Transverse colon (tissue), 4 donors: ENCODE measurements at places on chromosomes 1 and 21. TPM values are rescaled to one million over a fixed set of nuclear protein-coding genes. Genes with fewer than 3 reads are reported as not detected.

- DNase-seq: no peak
Observed at GRCh38 chr1:54375712-54376429, 30.3 kb downstream of the SSBP3 start.

DNA sequence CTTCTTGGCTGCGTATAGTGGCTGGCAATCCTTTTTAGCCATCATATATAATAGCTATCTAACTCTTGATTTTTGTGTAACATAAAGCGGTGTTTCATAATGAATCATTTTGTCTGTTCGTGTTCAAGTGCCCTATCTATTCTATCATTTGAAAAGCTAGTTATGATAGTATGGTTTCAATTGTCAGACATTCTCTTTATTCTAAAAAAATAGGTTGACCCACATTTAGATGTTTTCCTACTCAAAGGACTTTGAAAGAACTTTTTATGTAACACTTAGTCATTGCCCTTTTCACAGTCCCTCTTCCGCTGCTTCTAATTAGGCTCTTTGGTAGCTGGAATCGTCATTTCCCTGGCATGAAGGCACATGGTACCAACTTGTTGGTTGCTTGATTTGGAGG lies 272.2 kb upstream of the B3GALT2 start:
- no peak for DNase-seq

DNA sequence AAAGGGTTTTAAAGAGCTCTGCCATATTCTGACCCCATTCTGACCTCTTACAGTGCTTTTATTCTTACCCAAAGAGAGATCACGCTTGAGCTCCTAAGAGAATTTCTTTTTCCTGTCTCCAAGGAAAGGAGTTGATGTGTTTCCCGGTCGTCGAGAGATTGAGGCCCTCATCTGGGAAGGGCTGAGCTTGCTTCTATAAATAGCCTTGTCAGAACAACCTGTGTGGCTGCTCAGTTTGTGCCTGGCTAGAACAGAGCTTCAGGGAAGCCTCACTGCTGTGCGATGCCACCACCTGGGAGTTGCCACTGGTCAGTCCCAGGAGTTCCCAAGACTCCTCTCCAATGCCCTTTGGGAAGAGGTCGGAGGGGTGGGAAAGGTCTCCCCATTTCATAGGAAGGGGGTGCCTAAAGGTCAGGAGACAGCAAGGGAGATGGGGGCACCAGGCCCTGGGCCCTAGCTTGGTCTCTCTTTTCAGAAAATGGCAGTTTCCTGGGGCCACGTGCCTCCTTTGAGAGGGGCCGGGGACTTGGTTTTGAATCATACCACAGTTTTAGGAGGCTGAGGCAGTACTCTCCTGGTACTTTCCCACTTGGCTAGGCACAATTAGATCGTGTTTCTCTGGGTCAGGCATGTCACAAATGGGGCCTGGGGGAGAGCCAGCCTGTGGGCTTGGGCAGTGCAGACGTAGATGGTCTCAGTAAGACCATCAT lies 52.1 kb downstream of the EIF2D start:
- no peak for DNase-seq

- no peak for DNase-seq
Observed at GRCh38 chr21:32474179-32475059, 61.9 kb downstream of the EVA1C start.

DNA sequence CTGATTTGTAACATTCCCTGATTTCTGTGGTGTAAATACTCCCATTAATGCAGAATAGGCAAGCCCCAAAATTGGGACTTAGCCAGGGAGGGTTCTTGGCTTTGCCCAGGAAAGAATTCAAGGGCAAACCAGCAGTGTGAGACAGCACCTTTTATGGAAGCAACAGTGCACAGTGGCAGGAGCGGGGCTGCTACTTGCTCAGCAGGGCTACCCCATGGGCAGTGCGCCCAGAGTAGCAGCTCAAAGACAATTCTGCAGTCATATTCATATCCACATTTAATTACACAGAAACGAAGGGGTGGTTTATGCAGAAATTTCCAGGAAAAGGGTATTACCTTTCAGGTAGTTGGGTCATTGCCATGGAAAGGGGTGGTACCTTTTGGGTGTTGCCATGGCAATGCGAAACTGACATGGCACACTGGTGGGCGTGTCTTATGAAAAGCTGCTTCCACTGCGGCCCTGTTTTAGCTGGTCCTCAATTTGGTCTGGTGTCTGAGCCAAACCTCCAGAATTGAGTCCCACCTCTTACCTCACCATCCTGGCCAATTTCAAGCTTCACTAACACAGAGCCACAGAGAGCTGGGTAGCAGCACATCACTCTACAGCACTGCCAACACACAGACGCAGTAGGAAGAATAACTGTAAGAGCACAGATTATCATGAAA lies 35.9 kb downstream of the FHAD1 start:
- no peak for DNase-seq

DNA sequence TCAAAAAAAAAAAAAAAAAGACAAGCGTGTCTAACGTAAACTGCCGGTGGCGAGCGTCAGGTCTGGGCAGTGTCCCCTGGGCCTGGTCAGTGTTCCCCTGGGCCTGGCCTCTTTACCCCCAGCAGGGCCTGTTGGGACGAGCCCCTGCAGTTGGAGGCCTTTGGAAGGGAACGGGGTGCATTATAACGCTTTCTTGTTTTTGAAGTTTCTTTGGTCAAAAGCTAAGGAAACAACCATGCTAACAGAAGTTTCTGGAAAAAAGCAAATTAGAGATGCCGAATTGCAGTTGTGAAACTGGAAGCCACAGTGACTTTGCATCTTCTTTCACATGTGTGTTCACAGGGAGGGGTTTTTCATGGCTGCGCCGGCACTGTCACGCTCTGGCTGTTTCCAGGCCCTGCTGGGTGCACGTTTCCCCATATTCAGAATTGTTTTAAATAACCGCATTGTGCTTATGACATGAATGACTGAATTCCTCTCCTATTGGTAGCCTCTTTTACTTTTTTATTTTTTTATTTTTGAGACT lies 16.0 kb downstream of the RRP1 start:
- DNase-seq: peak; percentile 52

GRCh38 chr1:66607458-66607857 lies 73.5 kb downstream of the SGIP1 start:
- DNase-seq: no peak

DNA sequence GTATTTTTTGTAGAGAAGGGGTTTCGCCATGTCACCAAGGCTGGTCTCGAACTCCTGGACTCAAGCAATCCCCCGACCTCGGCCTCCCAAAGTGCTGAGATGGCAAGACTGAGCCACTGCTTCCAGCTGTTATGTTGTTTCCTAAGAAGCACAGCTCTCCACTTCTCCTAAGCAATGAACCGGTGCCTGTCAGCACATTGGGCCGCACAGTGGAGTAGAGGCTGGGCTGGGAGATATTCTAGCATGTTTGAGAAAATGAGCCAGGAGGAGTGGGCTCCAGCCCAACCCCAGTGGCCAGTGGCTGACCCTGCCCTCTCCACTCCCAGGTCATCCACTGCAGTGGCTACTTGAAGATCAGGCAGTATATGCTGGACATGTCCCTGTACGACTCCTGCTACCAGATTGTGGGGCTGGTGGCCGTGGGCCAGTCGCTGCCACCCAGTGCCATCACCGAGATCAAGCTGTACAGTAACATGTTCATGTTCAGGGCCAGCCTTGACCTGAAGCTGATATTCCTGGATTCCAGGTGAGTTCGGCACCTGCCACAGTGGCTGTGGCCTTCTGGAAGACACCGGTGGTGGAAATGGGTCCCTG lies 27.0 kb downstream of the SIM2 start:
- peak; percentile 1 for DNase-seq

DNA sequence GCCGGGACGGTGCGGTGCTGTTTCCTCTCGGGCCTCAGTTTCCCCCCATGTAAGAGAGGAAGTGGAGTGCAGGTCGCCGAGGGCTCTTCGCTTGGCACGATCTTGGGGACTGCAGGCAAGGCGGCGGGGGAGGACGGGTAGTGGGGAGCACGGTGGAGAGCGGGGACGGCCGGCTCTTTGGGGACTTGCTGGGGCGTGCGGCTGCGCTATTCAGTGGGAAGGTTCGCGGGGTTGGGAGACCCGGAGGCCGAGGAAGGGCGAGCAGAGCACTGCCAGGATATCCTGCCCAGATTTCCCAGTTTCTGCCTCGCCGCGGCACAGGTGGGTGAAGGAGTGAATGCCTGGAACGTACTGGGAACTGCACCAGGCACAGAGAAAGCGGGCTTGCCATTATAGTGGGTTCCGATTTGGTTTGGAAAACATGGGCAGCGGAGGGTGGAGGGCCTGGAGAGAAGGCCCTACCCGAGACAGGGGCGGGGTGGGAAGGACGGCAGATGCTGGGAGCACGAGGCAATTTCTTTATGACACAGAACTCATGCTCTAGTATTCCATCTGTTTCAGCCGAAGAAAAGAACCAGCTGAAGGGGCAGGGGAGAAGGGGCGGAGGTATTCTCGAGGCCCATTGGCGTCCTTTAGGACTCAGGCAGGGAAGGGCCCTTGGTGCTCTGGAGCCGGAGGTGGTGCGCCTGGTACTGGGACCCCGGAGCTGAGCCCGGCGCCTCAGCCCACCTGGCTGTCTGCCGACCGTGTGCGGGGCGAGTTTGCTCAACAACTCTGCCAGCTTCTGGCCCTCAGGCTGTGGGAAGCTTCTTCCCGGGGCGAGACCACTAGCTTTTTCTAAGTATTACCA lies 960 bp downstream of the PCSK9 start:
- DNase-seq: no peak

Gene FCRL2
- total RNA-seq: 0.37 TPM

Gene SLC45A1
- 7.1 TPM for total RNA-seq
